ENCODE measurements at places on chromosomes 12 and 14.

DNA sequence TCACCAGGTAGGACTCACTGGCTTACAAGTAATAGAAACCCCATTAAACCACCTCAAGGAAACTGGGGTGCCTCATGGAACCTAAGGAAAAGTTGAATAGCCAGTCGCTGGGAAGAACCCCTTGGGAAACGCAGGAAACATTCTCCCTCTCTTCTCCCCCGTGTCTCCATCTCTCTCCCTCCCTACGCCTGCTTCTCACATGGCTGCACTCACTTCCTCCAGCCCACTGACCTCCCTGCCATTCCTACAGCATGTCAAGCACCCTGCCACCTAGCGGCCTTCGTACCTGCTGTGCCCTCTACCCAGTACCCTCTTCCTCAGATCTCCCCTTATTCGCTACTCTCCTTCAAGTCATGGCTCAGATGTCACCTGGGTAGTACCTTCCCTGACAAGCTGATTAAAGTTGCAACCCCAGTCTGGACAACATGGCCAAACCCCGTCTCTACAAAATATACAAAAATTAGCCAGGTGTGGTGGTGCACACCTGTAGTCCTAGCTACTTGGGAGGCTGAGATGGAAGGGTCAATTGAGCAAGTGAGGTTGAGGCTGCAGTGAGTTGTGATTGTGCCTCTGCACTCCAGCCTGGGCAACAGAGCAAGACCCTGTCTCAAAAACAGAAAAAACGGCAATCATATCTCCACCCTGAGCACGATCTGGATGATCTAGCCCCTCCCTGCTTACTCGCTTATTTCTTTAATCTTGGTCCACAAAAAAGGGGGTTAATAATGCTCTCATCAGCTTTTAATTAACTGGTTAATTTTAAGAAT, 6.4 kb upstream of the DTX1 start:
- no peak for DNase-seq

- no peak for DNase-seq
These were observed 57.7 kb upstream of the LDHB start for GRCh38 chr12:21715386-21715785.

DNA sequence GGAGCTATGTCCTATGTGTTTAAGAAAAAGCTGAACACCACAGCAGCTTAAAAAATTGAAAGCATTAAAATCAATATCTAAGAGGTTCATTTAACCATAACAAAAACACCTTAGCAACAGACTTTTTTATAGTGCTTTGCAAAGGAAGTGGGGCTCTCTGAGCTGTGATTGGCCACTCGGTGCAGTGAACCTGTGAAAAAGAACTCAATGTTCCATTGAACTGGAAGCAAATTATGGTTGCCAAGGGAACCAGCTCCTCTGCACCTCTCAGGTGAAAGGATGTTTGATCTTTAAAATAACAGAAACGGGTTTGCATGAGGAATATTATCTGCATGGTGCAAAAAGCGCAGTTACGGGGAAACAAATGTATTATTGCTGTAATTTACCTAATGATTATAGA, 149.4 kb downstream of the SNAPC1 start:
- no peak for DNase-seq

GRCh38 chr14:86944434-86944833, 1048.5 kb downstream of the GALC start:
- DNase-seq, result no peak

DNA sequence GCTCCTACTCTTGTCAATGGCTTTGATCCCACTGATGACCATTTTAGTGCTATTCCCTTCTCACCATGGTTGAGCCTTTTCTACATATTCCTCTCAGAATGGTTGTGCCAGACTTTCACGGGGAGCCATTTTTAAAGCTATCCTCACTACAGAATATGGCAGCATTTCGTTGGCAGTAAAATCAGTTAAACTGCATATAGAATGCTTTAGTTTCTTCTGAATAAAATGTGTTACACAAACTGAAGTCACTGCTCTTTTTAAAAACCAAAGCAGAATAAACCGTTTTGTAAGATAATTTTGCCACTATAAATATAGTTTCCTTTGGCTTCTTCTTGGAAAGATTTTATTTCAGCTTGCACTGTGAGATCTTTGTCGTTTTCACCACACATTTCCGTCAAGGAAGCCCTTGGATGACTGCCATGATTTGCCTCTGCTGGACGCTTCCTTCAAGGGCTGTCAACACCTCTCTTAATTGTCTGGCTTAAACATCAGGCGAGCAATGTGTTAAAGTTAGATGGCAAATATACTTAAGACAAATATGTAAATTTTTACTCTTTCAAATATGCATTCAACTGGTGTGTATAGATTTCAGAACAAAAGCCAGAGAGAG, 624.2 kb downstream of the DIO2 start:
- no peak for DNase-seq

- no peak for DNase-seq
These were observed 251.1 kb upstream of the RMST start for GRCh38 chr12:97211416-97211930.

GRCh38 chr12:57027805-57028153, 11.4 kb upstream of the TAC3 start:
- DNase-seq, result no peak

- DNase-seq, result no peak
These were observed 46.6 kb downstream of the PPP2R5C start for GRCh38 chr14:101808020-101808641.

- no peak for DNase-seq
These were observed 56.4 kb downstream of the MON2 start for GRCh38 chr12:62522984-62523383.

GRCh38 chr12:113237748-113238147, 16.5 kb downstream of the TPCN1 start:
- no peak for DNase-seq

DNA sequence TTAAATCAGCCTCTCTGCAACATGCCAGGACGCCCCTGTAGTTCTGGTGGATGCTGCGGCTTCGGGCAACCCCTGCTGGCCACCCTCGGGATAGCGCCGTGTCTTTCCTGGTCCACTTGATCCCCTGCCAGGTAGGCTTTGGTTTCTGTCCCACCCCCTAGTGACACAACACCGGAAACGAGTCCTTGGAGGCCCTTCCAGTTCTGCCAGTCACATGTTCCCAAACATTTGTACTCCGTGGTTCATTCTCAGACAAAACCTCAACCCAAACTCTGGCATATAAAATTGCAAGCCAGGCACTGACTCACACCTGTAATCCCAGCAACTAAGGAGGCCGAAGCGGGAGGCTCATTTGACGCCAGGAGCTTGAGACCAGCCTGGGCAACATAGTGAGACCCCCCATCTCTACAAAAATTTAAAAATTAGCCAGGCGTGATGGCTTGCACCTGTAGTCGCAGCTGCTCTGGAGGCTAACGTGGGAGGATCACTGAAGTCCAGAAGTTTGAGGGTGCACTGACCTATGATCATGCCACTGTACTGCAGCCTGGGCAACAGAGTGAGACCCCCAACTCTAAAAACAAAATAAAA, 37.0 kb downstream of the RASAL1 start:
- DNase-seq, result peak; percentile 81

GRCh38 chr12:68374307-68374982, 42.3 kb upstream of the MDM1 start:
- DNase-seq, result peak; percentile 66

DNA sequence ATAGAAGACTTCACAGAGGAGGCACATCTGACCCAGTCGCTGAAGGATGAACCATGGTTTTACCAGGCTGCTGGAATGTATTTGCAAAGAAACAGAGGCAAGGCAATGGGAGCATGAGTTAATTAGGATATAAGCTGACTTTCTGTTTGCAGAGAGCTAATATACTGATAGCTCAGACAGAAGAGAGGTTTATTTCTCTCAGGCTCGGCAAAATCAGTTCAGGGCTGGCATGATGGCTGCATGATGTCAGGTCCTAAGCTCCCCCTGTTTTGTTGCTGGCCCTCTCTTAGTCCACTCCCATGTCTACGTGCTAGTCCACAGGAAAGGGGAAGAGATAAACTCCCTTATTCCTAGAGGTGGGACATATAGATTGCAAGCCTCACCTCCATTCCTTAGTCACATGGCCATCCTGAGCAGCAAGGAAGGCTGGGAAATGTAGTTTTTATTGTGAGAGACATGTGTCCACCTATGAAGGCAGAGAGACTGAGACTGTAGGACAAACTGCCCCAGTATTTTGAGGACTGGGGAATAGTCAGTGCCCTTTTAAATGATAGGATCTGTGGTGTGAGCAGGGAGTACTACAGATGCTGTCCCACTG, 224.5 kb downstream of the VRK1 start:
- DNase-seq, result no peak

DNA sequence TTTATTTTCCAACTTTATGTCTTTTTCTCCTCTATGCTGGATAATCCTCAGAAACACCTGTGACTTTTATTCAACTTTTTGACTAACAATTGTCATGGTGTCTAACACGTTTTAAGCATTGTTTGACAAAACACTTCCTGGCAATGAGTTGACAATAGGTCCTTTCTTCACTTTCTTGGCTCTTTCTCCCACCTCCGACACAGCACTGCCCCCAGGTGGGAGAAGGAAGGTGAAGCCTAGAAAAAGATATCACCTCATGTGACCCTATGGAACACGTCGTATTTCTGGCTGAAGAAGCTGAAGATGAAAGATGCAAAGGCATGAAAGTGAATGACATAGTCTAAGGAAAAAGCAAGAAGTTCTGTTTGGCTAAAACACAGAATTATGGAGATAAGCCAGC, 430.0 kb downstream of the ETNK1 start:
- no peak for DNase-seq

GRCh38 chr12:6980740-6981139, 10.0 kb downstream of the EMG1 start:
- DNase-seq, result no peak

DNA sequence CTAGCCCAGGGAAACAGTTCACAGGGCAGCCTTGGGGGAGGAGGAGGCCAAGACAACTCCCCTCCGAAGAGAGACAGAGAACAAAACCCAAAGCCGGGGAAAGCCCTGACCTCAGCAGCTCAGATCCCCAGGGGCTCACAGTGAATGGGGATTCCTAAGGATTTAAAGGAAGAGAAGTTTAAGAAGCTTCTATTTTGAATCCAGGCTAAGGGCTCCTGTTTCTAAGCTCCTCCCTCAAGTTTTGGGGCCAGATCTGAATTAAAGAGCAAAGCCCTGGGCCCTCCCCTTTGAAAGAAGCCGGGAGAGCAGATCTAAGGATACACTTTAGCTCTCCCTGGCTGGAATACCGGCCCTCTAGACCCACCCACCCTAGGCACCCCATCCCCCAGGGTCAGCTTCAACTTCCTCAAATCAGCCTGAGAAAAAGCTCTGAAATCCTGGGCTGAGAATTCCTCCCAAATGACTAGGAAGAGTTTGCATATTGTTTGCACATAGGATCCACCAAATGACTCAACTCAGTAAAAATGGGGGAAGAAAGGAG, 3.9 kb downstream of the KDM2B start:
- no peak for DNase-seq

DNA sequence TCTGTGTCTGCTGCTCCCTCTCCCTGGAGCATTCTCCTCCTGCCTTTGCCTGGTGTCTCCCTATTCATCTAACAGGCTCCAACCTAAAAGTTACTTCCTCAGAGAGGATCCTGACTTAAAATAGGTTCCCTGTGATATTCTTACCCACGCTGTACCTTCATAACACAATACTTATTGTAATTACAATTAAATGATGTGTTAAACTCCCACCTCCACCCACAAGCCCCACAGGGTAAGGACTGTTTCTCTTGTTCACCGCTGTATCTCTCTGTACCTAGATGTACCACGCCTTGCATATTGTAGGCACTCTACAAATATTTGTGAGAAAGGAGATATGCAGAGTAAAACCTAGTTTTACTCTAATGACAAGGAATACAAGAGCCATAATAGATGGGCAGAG, 5.0 kb downstream of the HEBP1 start:
- DNase-seq, result no peak

- no peak for DNase-seq
These were observed 181.6 kb downstream of the CHST11 start for GRCh38 chr12:104638218-104638850.

DNA sequence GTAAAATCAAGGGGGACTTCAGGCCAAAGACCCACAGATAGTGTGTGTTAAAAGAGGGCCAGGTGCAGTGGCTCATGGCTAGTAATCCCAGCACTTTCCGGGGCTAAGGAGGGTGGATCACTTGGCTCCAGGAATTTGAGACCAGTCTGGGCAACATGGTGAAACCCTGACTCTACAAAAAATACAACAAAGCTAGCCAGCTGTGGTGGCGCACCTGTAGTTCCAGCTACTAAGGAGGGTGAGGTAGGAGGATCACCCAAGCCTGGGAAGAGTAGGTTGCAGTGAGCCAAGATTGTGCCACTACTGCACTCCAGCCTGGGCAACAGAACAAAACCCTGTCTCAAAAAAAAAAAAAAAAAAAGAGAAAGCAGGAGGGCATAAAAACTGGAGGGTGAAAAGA, 8.5 kb downstream of the VCPKMT start:
- no peak for DNase-seq

GRCh38 chr12:12902036-12902435, 10.7 kb downstream of the GPRC5A start:
- DNase-seq, result no peak

- no peak for DNase-seq
These were observed 207.2 kb downstream of the ZFP36L1 start for GRCh38 chr14:68585690-68586089.

DNA sequence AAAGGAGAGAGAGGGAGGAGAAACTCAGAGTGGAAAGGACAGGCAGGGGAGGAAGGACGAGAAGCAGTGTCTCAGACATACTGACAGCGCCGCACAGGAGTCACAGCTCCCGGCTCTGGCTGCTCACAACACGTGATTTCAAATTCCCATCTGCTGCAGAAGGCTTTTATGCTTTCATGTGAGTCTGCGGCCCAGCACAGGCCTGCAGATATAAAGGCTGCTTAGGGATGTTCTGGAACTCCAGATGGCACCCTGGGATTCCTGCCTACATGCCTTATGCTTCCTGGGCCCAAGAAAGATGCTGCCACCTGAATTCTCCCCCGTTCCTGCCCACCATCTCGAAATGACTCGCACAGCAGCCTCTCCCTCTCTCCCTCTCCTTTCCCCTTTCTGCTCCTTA, 89.6 kb downstream of the NUAK1 start:
- no peak for DNase-seq

DNA sequence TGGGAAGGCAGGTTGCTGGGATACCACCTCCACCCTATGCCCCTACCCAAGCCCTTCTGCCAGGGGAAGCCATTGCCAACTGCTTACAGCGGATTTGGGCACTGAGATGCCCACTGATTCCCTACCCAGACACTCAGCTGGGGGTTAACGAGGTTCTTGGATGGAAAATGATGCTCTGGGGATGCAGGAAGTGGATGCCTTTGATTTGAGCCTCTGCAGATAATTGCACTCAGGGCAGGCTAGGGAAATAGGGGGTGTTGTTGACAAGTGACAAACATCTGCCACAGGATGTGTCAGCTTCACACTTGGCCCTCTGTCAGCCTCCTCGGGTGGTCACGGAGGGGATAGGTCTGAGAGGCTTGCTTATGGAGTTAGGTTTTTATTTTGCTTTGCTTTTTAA, 57.4 kb downstream of the RPH3A start:
- no peak for DNase-seq

DNA sequence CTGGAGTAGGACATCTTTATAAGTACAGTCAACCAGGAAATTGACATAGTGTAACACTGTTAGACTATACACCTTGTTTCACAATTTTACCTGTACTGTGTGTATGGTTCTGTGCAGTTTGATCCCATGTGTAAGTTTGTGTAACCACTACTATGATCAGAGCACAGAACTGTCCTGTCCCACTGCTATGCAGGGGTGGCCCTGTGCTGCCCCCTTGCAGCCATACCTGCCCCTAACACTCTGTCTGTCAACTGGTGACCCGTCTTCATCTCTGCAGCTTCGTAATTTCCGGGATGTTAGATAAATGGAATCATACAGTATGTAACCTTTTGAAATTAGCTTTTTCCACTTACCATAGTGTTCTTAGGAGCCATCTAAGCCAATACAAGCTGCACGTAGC, 58.7 kb upstream of the RD3L start:
- DNase-seq, result no peak
